ENCODE measurements at places on chromosomes 4 and X. TPM values are rescaled to one million over a fixed set of nuclear protein-coding genes. Genes with fewer than 3 reads are reported as not detected.

Gene PGAM4
- total RNA-seq = 1.1 TPM

Gene BEND4
- 0.37 TPM for total RNA-seq

Gene AFF2
- total RNA-seq = 0.13 TPM

Gene POU4F2
- not detected for total RNA-seq

Gene COL25A1
- not detected for total RNA-seq

Gene IL9R
- total RNA-seq = 68.1 TPM

Gene BRS3
- not detected for total RNA-seq

Gene PDE6B
- 16.1 TPM for total RNA-seq

Gene CXorf49
- not detected for total RNA-seq

Gene SLC25A5
- 557 TPM for total RNA-seq

GRCh38 chrX:69128588-69128987, 36.7 kb downstream of the PJA1 start:
- no peaks in the 10 kb centered on the region for H3K36me3 ChIP-seq
- H3K4me3 ChIP-seq = no peak overlapping the region
- DNase-seq = no peak
- no peak overlapping the region for H3K27ac ChIP-seq
- peaks cover 14% of the 10 kb centered on the region for H3K27me3 ChIP-seq

DNA sequence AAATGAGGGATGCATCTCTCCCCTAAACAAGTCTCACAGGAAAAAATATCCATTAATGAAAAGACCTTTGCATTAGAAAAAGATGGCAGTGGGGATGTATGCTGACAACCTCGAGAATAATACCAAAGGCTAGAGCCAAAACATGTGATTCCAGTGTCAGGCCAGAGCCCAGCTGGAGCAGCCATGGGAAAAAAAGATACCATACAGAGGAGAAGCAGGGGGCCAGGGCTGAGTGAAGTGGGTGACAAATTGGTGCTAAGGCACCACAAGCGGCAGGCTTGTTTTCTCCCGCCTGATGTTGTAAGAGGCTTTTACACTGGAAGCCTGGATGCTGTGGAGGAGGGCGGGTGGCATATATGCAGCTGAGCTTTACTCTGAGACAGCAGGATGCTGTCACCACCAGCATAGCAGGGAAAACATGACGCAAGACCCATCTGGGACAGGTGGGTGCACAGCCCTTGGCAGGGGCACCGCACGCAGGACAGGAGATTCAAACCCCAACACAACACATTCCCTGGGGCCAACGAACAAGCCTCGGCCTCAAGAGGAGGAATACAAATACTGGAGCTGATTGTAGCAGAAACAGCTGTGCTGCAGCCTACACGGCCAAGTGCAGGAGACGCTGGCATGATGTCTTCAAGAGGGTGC, 91.9 kb downstream of the TSPAN5 start:
- no peak overlapping the region for H3K4me3 ChIP-seq
- peaks cover 8% of the 10 kb centered on the region for H3K4me1 ChIP-seq
- no peak overlapping the region for H3K27ac ChIP-seq
- H3K36me3 ChIP-seq = peaks cover 8% of the 10 kb centered on the region
- H3K27me3 ChIP-seq = no peaks in the 10 kb centered on the region

- DNase-seq = no peak
- H3K27ac ChIP-seq = peak overlapping the region; percentile 68
- peaks cover 67% of the 10 kb centered on the region for H3K36me3 ChIP-seq
- H3K4me1 ChIP-seq = peaks cover 36% of the 10 kb centered on the region
- H3K27me3 ChIP-seq = no peaks in the 10 kb centered on the region
- no peak overlapping the region for H3K4me3 ChIP-seq
These were observed 6.2 kb downstream of the NCAPG start for GRCh38 chr4:17817027-17817426.

DNA sequence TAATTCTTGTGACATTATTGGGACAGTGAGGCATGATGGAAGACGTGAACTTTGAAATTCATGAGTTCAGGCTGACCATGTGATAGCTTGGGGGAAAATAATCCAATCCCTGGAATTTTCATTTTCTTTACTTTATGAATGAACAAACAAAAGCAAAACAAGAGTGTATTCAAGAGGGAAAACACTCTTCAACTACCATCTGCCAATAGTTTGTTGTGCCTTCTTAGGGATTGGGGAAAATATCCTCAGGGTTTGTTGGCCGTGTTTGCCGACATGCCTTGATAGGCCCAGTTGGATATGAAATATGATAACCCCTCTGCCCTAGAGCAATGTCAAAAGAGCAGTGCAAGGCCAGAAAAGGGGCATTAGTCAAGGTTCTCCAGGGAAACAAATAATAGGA, 80.8 kb upstream of the CLNK start:
- H3K27me3 ChIP-seq = no peaks in the 10 kb centered on the region
- no peaks in the 10 kb centered on the region for H3K36me3 ChIP-seq
- H3K4me1 ChIP-seq = no peaks in the 10 kb centered on the region
- H3K4me3 ChIP-seq = no peak overlapping the region
- H3K27ac ChIP-seq = no peak overlapping the region

- H3K27me3 ChIP-seq = no peaks in the 10 kb centered on the region
- no peaks in the 10 kb centered on the region for H3K36me3 ChIP-seq
- DNase-seq = no peak
- no peak overlapping the region for H3K4me3 ChIP-seq
These were observed 712.4 kb upstream of the LCORL start for GRCh38 chr4:18733961-18734360.

- H3K4me1 ChIP-seq = no peaks in the 10 kb centered on the region
- no peak overlapping the region for H3K27ac ChIP-seq
- H3K4me3 ChIP-seq = no peak overlapping the region
- H3K36me3 ChIP-seq = no peaks in the 10 kb centered on the region
These were observed 129.4 kb upstream of the PCDH18 start for GRCh38 chr4:137661693-137662092.

DNA sequence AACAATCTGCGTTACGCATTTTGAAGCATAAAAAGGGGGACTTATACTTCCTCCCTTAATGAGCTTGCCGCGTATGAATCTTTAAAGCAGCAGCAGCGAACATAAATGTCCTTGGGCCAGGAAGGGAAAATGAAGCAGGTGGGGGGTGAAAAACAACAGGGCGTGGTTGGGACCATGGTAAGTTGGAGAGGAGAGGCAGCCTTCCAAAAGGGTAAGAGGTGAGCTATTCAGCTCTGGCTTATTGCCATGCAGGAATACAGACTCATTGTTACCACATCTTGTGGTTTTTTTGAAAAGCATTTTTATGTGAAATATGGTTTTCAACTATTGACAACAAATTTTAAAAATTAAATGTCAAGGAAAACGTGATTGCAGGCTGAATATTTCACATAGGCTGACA, 710.7 kb upstream of the FAM241A start:
- H3K4me1 ChIP-seq = no peaks in the 10 kb centered on the region
- H3K36me3 ChIP-seq = no peaks in the 10 kb centered on the region
- DNase-seq = no peak
- H3K27ac ChIP-seq = no peak overlapping the region
- no peaks in the 10 kb centered on the region for H3K27me3 ChIP-seq

GRCh38 chr4:59195839-59196238, 2004.3 kb upstream of the ADGRL3 start:
- H3K27me3 ChIP-seq = no peaks in the 10 kb centered on the region
- no peaks in the 10 kb centered on the region for H3K4me1 ChIP-seq
- no peak overlapping the region for H3K27ac ChIP-seq
- no peak overlapping the region for H3K4me3 ChIP-seq
- DNase-seq = no peak
- no peaks in the 10 kb centered on the region for H3K36me3 ChIP-seq

DNA sequence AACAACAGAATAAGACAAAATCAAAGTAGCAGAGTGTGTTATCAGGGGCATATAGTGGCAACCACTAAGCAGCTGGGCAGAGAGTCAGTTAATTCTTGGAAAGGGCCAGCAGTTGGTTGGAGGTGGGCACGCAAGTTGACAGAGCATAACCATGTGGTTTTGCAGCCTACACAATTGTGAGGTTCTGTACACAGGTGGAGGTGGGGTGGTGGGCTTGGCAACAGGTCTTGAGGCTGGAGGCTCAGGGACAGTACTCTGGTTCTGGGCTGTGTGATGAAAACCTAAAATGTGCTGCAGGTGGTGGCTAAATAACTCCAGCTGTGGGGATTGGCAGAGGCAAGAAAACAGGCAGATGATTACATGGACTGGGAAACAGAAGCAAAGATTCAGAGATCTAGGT, 1112.7 kb downstream of the PDHA2 start:
- H3K36me3 ChIP-seq = no peaks in the 10 kb centered on the region
- H3K4me1 ChIP-seq = no peaks in the 10 kb centered on the region
- H3K27me3 ChIP-seq = no peaks in the 10 kb centered on the region

DNA sequence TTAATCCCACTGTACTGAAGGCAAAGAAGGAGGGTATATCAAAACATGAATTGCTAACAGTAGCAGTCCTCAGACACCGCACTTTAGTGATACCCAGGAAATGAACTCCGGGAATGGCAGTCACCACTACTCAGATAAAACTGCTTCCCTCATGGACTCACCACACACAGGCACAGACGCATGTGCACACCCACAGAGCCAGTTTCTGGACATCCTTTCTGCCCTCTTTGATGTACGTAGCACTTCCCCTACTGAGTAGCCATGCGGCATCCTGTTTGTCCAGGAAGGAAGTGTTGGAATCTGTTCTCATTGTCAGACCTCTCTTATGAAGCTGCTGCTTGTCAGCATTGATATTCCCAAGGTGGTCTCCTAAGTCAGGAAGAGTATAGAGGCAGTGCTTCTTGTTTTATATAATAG, 95.7 kb downstream of the DCLK2 start:
- no peak overlapping the region for H3K4me3 ChIP-seq
- H3K4me1 ChIP-seq = no peaks in the 10 kb centered on the region
- H3K27me3 ChIP-seq = no peaks in the 10 kb centered on the region
- no peak for DNase-seq

DNA sequence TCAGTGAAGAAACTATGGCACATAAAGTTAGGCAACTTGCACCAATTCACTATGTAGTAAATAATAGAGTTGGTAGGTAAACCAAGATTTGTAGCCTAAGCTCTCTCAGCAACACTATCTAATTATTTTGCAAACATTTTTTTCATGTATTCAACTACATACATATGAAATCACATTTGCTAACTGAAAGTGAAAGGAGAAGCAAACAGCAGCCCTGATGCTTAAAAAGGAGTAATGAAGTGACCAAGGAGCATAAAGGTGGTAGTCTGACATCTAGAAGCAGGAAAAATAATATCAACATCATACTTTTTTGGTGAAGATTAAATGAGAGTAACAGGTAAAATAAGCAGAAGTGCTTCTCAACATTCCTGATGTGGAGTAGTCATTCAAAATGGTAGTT, 603.7 kb downstream of the GRXCR1 start:
- H3K36me3 ChIP-seq = no peaks in the 10 kb centered on the region
- DNase-seq = no peak
- no peaks in the 10 kb centered on the region for H3K27me3 ChIP-seq

DNA sequence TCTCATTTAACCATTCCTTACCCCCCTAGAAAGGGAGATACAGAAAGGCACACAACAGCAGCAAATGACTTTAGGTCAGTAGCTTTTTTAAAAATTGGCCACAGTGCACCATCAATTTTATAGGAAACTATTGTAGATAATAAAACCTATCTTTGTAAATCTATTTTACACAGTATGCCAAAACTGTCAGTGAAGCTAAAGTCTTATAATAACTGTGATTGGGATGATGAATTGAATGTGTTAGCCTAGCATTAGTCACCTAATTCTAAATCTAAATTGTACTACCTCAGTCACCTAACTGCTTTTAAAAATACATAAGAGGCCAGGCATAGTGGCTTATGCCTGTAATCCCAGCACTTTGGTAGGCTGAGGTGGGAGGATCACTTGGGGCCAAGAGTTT, 44.2 kb downstream of the SH3RF1 start:
- H3K4me1 ChIP-seq = no peaks in the 10 kb centered on the region
- no peak for DNase-seq
- no peak overlapping the region for H3K27ac ChIP-seq
- H3K36me3 ChIP-seq = no peaks in the 10 kb centered on the region
- no peaks in the 10 kb centered on the region for H3K27me3 ChIP-seq

DNA sequence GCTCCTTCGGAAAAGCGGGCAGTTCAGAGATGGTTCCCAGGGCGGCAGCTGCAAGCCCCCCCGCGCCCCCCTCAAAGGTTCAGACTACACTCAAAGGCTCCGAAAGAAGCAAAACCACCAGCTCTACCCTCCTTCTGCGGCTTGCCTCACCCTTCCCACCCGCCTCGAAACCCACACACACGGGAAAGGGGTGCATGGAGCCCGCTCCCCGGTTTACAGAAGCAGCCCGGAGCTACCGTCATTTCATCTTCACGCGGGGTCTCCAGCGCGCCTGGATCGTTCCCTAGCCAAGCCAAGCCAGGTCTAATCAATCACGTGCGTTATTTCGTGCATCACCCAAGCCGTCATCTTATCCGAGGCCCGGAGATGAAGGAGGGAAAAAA, 1.2 kb downstream of the NLGN4X start:
- H3K4me3 ChIP-seq = no peak overlapping the region
- H3K27me3 ChIP-seq = peaks cover 27% of the 10 kb centered on the region
- DNase-seq = no peak
- no peaks in the 10 kb centered on the region for H3K4me1 ChIP-seq
- H3K36me3 ChIP-seq = no peaks in the 10 kb centered on the region
- no peak overlapping the region for H3K27ac ChIP-seq

GRCh38 chrX:3362956-3363355, 16.5 kb upstream of the MXRA5 start:
- no peak for DNase-seq
- H3K27ac ChIP-seq = no peak overlapping the region
- no peaks in the 10 kb centered on the region for H3K36me3 ChIP-seq
- H3K4me1 ChIP-seq = no peaks in the 10 kb centered on the region
- H3K27me3 ChIP-seq = no peaks in the 10 kb centered on the region

DNA sequence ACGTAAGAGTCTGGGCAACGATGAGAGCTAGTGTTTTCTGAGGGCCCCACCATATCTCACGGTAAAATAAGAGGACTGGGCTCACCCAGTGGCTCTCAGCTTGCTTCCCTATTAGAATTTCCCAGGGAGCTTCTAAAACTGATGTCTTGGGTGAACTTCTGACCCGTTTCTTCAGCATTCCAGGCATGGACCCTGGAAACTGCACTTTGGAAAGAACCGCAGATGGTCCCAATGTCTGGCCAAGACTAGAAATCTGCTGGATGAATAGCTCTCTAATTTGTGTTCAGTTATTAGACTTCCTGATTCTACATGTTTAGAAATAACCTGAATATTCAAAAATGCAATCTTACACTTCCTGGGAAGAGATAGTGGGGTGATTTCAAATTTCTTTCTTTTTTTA, 127.8 kb downstream of the ANOS1 start:
- no peaks in the 10 kb centered on the region for H3K4me1 ChIP-seq
- H3K27ac ChIP-seq = no peak overlapping the region
- H3K4me3 ChIP-seq = no peak overlapping the region
- no peak for DNase-seq
- no peaks in the 10 kb centered on the region for H3K27me3 ChIP-seq

GRCh38 chr4:5996641-5997040, 21.6 kb downstream of the C4orf50 start:
- H3K36me3 ChIP-seq = no peaks in the 10 kb centered on the region
- no peak for DNase-seq
- peaks cover 7% of the 10 kb centered on the region for H3K4me1 ChIP-seq
- H3K4me3 ChIP-seq = no peak overlapping the region

GRCh38 chrX:20159797-20160385, 18.3 kb upstream of the EIF1AX start:
- H3K4me1 ChIP-seq = no peaks in the 10 kb centered on the region
- DNase-seq = no peak
- no peaks in the 10 kb centered on the region for H3K27me3 ChIP-seq
- no peak overlapping the region for H3K27ac ChIP-seq
- no peak overlapping the region for H3K4me3 ChIP-seq
- H3K36me3 ChIP-seq = peaks cover 47% of the 10 kb centered on the region
